ENCODE measurements at places on chromosomes 5 and 9.
A peak's percentile ranks its signal among the peaks of the same experiment; 100 is the strongest.

- DNase-seq, result no peak
Observed at GRCh38 chr5:1413211-1413610, 32.0 kb downstream of the SLC6A3 start.

DNA sequence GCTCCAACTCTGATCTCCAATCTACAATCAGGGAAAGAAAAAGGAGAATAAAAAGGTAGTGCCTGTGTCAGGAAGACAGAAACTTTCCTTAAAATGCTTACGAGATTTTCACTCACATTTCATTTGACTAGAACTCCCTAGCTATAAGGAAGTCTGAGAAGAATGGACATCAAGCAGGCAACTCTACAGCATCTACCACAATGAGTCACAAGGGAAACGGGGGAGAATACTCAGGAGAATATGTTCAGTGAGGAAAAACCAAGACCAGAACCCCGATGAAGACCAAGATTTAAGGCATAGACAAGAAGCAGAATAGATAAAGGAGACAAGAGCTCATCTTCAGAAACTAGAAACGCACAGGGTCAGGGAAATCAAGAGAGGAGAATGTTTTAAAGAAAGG, 9.0 kb upstream of the SETD9 start:
- peak; percentile 9 for DNase-seq

GRCh38 chr5:88967633-88968585, 84.9 kb upstream of the MEF2C start:
- DNase-seq, result no peak

DNA sequence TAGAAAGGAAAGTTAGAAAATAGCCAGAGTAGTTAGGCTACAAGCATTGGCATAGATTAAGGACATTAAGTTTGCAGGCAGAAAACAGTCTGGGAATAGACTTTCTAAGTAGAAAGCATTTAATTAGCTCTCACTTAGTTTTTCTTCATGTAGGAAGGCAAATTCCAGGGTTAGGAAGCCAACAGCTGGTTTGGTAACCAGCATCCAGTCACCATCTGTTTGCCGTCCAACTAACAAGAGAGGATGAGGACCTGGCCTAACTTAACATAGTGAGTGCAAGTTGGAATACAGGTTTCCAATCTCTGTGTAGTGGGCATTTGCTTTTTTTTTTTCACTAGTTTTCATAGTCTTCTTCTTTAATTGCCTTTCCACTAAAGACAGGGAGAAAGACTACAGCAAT, 121.7 kb upstream of the NR3C1 start:
- no peak for DNase-seq

DNA sequence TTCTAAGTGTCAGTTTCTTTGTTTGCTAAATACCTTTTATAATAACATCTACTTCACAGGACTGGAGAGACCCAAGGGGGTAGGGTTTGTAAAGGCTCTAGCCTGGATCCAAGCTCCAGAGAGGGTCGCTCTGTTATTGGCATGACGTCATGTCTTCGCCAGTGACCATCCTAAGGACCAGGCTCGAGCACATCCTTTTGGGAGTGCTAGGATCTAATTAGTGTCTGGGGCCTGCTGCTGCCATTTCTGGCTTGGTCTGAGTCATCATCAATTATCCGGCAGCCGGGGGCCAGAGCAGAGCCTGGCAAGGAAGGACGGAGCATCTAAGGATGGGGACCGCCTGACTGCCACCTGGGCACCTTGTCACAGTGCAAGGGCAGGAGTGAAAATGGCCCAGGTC, 153.0 kb downstream of the NSG2 start:
- no peak for DNase-seq

GRCh38 chr9:109640580-109641371, 139.2 kb upstream of the PALM2AKAP2 start:
- peak; percentile 31 for DNase-seq

DNA sequence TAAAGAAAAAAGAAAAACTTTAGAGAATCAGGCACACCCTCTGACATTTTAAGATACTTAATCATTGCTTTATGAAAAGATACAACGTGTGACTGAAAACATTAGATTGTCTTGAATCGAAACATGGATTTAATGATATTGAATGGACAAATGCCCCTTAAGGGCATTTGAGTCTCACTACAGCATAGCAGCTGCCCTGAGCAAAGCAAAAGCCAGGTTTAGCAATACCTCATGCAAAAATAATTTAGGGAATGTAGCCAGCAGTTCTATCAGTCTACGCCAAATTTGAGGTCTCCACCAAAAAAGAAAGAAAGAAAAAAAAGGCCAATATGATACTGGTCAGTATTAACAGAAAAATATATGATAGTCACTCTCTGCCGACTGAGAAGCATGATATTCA, 56.6 kb upstream of the LMNB1 start:
- DNase-seq, result no peak

DNA sequence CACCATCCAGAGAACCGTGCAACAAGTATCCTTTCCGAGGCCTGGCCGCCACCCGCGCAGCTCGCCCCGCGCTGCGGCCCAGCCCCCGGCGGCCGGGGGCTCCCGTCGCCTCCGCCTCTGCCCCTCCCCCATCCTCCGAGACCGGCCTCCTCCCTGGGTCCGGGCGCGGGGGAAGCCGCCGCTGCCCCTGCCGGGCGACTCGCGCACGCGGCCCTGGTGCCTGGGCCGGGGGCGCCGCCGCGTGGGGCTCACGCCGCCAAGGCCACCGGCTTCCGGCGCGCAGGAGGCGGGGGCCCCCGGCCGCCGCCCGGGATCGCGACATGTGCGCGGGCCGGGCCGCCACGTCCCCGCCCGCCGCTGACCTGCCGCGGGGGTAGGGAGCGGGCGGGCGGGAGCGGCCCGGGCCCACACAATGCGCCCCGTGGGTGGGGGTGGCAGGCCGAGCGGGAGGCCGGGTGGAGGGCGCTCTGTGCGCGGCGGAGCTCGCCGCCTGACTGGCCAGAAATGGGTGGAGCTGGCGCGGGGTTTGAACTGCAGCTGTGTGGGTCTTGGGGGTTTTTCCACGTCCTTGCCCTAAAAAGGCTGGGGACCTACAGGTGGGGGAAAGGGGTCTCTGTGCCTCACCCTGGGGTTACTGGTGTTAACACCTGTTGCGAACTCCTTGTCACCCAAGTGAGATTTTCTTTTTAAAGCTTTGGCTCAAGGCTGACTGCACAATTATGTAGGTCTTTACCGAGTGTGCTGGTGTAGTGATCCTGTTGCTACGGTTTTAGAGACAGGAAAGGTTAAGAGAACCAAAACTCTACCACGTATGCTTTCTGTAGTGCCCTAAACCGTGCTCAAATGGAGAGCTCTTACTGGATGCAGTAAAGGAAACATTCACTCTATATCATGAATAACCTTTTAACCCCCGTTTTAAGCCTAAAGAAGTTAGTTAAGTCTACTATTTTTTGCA, 32.3 kb downstream of the TNPO1 start:
- peak; percentile 41 for DNase-seq

DNA sequence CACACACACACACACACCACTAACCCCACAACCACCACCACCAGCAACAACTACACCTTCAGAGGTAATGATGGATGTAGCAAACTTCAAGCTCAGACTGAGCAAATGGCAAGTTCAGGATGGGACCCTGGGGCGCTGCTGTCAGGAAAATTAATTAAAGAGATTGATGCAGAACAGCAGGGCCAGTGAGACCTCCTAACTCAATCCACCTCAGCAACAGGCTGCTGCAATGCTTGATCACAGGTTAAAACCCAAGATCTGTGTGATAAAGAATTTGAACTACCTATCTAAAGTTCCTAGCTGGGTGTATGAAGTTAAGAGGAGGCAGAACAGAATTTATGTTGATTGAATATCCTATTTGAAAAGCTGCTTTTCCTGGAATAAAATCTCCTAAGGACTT, 140.3 kb upstream of the FER start:
- peak; percentile 29 for DNase-seq

GRCh38 chr5:35815089-35815936, 41.4 kb upstream of the IL7R start:
- peak; percentile 11 for DNase-seq

- DNase-seq, result no peak
Observed at GRCh38 chr5:10266137-10266536, 16.1 kb downstream of the CCT5 start.

GRCh38 chr5:81949462-81949861, 22.4 kb upstream of the ATG10 start:
- DNase-seq, result no peak

- DNase-seq, result no peak
Observed at GRCh38 chr5:124206540-124206939, 539.9 kb downstream of the ZNF608 start.

DNA sequence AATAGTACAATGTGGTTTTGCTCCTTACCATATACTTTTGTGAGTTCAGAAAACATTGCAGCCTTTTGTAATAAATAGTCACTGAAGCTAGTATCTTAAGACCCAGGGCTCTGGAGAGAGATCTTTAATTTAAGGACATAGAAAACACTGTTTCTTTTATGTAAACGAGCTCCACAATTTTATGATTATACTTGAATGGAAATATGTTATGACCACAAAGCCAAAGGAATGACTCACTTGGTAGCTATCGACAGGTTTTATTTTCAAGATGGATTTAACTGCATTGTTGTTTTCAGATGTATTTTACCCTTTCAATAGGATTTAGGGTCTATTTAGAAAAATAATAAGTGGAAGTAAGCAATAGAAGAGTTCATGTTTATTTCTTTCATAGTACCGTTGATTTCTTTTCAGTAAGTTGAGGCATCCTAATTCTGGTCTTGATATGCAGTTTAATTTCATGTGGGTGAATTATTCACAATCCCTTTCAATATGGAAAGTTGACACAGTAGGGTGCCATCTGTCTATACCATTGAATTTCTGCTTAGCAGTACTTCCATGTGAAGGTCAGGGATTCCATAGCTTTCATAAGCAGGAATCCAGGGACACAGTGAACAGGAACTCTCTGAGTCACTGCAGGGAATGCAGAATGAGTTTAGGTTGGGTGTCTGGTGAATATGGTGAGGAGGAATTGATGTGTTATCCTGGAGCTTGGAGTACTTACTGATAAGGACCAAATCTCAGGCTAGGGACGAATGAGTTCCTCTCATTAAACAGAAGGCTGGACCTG, 157.6 kb downstream of the CD180 start:
- DNase-seq, result peak; percentile 20

DNA sequence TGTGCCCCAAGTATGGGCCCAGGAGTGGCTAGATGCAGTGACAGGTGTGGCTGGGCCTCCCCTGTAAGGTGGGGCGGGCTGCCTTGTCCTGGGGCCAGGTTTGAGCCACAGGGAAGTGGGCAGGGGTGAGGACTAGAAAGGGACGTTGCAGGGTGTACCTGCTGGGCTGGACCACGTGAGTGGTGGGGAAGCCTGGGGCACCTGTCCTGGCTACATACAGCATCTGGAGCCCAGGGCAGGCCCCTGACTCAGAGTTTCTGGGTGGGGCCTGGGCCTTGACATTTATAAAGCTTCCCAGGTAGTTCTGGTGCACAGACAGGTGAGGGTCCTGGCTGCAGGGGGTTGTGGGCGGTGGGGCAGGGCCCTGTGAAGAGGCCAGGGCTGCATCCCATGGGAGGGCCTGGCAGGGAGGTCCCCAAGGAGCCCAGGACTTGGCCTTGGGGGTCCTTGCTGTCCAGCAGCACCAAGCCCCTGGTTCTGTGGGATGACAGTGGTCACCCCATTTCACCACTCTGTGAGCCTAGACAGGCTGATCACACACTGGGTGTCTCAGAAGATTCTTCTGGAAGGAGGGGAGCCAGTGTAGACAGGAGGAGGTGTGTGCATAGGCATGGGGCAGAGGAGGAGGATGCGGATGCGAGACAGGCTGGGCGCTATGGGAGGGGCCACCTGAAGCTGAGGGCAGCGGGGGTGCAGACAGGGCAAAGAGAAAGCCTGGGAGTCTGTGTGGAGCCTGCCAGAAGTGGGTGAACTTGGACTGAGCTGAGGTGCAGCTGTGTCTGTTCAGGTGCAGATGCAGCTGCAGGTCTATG, 94.0 kb downstream of the PHF2 start:
- peak; percentile 1 for DNase-seq

- DNase-seq, result no peak
Observed at GRCh38 chr9:135326633-135327152, 152.9 kb upstream of the PPP1R26 start.

DNA sequence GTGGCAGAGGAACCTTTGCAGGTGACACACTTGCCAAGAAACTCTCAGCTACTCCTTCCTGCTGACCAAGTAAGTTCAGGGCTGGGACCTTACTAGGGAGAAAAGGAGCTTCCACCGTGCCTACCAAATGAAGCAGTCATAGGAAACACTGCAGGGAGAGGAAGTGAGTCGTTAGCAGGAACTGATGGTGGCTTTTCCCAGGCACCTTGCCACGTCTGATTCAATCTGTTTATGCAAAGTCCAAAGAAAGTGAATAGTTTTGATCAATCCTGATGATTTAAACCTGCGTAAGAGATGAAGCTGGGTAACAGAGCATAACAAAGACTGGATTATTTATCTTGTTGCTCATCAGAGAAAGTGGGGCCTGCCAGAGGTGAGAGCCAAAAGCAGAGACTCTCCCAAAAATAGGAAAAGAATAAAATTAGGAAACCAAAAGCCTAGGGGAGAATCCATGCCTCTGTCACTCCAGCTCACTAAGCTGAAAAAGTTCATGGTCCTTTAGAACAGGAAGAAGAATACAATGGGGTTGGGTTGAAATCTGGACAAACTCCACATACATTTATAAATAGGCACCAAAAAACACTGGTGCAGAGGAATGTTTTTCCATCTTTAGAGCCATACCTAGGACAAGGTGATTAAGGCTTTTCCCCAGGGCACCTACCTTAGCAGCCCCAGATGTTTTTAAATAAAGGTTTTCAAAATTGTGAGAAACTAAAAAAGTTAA, 9.3 kb upstream of the PFDN1 start:
- DNase-seq, result no peak

DNA sequence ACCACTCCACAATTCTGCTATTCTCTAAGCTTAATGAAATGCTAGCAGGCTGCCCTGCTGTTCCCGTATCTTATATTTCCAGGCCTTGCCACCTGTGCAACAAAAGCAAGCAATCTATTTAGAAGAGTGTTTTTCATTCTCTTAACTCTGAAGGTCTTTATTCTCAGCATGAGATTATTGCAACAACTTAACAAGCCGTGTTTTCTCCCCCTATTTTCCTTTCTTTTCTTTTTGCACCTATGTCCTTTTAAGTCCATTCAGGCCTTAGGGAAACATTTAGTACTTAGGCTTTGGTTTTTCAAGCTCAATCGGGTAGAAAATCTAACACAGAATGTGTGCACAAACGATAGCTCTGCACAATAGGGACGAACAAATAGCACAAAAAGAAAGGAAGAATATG, 89.6 kb upstream of the DMRTA1 start:
- no peak for DNase-seq

Data from ELF-1 (cell line).